ENCODE measurements at places on chromosomes 3 and 15.

DNA sequence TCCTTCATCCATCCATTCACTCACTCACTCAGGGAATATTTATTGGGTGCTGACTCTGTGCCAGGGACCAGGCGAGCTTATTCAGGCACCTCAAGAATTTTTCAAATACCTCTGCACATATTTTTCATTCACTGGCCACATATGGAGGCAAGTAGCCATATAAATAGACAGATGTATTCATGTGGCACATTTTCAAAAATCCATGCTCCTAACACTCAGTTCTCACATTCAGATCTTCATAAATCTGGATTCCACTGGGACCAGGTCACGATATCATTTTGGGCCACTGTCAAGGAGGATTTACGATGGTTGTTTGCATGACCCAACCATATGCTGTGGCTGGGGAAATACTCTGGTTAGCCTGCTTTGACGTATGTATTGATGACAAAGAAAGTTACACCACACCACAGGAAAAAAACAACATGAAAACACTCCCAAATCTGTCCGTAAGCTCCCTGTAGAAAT is 241.8 kb upstream of the LRTM1 start:
- DNase-seq, result no peak

GRCh38 chr15:63601026-63601703 is 4.0 kb downstream of the FBXL22 start:
- DNase-seq, result peak; percentile 21

DNA sequence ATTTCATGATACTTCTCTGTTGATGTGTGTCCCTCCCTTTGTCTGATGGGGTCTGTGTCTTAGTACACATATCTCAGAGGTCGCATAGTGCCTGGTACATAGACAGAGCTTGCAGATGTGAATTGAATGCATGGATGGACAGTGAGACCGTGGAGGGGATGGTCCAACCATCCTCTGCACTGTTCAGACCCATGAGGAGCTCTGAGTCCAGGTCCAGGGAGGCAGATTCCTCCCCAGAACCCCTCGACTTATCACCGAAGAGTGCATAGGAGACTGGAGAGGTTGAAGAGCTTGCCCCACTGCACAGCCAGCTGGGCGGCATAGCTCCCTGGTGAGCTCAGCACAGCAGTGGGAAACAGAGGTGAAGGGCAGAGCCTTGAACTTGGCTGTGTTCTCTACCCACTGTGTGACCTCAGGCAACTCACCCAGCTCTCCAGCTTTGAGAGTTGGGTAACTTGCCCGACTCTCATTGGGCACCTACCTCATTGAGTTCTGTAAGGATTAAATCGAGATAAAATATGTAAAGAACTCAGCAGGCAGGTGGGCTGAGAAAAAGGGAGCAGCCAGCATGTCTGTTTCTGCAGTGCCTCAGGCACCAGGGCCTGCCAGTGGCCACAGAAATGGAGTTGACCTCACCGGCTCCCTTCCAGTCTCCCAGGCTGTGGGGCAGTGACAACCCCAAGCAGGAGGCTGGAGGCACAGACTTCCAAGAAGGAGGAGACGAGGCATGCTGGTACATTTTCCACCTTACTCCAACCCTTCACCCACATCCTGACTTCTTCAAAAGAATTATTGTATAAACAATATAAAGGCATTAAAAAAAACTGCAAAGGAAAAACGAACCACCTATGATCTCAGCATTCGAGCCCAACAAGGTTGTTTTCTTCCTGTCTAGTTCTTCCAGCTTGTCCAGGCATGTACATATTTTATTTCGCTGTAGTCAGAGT is 54.1 kb upstream of the TFRC start:
- DNase-seq, result no peak

DNA sequence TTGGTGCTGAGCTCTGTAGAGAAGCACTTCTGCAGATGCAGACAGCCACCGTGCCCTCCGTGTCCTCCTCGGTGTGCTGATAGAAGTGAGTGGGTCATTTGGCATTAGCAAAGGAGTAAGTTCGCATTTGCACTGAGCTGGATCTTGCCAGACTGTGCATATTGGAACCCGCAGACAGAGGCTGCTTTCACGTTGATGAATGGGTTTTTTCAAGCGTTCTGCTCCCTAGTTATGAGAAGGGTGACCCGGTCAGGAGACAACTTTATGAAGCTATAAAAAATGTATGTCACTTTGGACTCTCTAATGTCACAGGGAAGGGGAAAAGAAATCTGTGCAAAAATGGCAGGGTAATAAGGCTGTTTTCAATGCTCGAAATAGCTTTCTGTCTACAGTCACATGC is 739.4 kb downstream of the MCTP2 start:
- no peak for DNase-seq

Data from MM.1S (cell line).